CD4-positive, alpha-beta T cell treated with Interleukin-4 for 4 hours (primary cell): ENCODE measurements at places on chromosomes 12 and 14.

- no peak for DNase-seq
Observed at GRCh38 chr14:99447739-99448138, 32.9 kb downstream of the SETD3 start.

- DNase-seq, result no peak
Observed at GRCh38 chr12:124299628-124300388, 4.9 kb downstream of the RFLNA start.

DNA sequence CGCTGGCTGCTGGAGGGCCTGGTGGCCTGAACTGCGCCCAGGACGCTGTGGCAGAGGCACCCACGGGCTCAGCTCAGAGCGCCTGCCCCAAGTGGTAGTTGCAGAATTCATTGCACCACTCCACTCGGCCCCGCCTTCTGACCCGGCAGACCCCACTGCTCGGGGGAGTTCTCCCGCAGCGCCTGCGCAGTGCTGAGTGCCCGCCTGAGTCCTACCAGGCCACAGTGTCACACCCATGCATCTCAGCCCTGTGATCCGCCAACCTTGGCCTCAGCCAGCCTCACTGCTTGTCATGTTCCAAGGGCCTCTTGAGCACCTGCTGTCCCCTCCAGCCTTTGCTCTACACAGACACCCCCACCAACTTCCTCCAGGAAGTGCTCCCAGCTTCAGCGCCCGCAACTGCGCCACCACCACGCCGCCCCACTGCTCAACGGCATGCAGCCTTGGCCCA, 12.2 kb downstream of the DEGS2 start:
- peak; percentile 65 for DNase-seq

GRCh38 chr14:57323721-57324120, 55.0 kb downstream of the AP5M1 start:
- no peak for DNase-seq

GRCh38 chr14:70113211-70113610, 75.5 kb downstream of the SLC8A3 start:
- DNase-seq, result no peak

DNA sequence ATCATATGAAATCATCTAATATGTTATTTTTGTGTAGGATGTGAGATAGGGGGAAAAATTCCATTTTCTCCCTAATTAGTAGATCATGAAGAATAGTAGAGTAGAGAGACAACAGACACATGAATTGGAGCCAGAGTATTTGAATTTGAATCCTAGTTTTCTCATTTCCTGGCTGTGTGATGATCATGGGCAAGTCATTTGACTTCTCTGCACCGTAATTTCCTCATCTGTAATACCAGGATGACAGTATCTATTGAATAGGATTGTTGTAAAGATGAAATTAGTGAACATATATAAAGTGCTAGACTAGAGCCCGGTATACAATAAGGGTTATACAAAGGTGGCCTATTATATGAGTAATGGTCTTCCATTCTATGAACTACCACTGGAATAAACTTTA, 32.2 kb upstream of the PLXNC1 start:
- DNase-seq, result no peak

DNA sequence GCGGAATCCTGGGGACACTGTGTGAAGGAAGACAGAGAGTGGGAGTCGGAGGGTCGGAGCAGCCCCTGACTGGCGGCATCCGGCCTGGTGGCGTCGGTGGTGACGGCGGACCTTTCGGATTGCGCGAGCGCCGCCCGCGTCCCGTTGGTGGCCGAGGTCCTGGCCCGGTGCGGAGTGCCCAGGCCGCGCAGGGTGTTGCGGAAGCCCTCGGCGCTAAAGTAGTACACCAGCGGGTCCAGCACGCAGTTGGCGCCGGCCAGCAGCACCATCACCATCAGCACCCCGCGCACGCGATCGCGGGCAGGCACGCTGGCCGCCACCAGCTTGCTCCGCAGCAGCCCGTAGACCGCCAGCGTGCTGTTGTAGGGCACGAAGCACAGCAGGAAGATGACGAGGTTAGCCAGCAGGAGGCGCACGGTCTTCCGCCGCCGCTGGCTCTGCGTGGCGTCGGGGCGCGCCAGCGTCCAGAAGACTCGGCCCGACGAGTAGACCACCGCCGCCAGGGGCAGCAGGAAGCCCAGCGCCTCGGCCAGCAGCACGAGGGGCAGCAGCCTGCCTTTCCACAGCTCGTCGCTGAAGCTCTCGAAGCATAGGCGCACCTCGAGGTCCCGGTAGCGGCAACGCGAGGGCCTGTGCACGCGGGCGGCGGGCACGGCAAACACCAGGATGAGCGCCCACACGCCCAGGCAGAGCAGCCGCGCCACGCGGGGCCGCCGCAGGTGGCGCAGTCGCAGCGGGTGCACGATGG, 13.1 kb upstream of the CHD4 start:
- peak; percentile 35 for DNase-seq

DNA sequence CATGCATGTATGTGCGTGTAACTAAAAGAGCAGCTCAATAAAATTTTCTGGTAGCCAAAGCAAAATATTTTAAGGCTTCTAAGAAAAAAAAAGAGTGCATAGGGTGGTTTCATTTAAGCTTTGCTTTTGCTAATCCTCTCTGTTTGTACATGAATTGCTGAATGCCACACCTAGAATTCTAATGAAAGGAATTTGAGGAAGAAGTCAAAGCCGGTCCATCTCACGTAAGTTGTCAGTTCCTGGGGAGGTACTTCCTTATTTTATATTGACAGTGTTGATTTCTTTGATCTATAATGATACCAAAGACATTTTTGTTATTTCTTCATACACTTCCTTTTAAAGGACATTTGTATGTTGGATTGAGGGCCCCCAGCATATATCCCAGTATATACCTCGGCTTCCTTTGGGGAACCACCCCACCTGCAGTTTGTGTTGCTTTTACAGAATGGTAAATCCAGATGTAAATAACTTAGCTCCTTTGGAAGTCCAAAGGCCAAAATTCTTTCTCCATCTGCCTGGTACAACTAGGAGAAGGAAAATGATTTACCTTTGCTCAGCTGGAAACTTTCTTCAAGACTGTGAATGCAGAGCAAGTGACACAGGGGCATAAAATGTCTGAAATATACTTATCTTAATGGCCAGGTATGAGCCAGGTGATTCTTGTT, 420.9 kb upstream of the ATP2B1 start:
- no peak for DNase-seq

DNA sequence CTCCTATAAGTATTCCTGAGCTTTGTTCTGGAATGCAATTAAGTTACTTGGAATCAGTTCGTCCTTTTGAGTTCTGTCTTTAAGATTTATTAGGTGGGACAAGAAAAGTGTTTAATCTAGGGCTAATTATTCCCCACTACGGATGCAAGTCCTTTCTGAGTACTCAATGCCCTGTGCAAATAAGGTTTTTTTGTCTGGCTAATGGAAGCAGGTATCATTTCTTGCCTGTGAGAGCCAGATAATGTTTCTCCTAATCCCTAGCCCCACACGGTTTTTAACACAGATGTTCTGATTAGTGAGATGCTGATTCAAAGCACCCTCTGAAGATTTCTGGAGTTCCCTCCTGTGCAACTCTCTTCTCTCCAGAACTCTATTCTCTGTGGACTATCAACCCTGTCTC, 296.6 kb upstream of the PRICKLE1 start:
- DNase-seq, result no peak

- DNase-seq, result no peak
Observed at GRCh38 chr12:45737638-45738037, 8.1 kb downstream of the ARID2 start.

DNA sequence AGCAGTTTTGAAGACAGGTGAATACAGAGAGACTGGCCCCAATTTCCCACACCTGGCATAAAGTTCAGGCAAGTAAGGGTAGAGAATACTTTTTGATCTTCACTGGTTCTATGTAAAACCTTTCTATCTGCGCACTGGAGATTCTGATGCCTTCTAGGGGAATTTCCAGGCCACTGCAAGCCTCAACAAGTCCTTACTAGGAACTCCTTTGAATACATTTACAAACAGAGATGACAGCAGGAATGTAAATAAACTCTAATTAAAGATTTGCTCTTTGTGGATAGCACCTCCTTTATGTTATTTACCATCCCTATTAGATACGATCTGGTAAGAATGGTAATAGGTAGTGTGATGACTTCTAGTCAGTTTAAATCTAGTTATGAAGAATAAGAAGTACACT, 69.2 kb downstream of the NTN4 start:
- no peak for DNase-seq

DNA sequence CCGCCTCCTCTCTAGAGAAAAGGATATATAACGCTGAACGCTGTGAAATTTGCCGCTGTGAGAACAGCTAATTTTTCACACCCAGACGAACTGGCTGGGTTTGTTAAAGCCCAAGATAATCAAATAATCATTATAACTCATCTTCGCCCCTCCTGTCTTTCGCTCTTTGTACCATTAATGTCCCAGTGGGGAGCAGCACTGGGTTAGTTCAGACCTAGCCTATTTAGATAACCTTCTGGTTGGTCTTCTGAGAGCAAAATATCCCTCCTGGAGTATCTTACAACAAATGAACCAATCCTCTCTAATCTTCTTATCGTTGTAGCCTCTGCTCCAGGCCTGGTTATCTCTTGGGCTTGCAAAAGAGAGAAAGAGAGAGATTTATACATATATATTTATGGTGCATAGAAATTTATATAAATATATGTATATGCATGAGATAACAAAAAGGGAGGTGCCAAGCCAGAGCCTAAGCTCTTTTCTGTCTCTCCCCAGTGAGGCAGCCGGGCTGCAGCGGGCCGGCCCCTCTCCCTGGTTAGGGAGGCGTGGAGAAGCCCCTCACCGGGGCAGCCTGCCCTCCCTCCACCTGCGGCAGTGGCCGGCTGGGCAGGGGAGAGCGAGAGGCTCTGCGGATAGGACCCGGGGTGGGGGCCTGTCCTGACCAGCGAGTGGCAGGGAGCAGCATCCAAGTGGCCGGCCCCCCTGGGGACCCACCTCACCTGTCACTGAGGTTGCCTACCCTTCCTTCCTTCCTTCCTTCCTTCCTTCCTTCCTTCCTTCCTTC, 202.0 kb upstream of the LHX5 start:
- DNase-seq, result no peak

DNA sequence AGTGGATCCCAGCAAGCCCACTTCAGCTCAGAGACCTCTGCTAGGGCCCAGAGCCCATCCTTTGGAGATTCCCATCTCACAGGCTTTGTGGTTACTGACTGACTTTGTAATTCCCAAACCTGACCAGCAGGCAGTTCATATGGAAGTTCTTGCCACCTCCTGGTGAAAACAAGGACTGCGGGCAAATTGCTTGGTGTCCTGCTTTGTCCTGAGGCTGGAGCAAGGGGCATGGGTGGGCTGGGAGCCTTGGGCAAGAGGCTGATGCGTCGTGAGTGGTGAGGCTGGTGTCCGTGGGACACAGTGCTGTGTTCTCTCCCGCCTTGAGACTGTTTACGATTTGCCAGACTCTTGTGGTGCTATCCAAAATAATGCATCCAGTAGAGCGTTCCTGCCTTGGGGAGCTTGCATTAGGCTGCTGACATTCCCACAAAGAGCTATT, 91.0 kb downstream of the LRRC74A start:
- no peak for DNase-seq

GRCh38 chr12:30631740-30632139, 63.9 kb downstream of the IPO8 start:
- DNase-seq, result no peak

DNA sequence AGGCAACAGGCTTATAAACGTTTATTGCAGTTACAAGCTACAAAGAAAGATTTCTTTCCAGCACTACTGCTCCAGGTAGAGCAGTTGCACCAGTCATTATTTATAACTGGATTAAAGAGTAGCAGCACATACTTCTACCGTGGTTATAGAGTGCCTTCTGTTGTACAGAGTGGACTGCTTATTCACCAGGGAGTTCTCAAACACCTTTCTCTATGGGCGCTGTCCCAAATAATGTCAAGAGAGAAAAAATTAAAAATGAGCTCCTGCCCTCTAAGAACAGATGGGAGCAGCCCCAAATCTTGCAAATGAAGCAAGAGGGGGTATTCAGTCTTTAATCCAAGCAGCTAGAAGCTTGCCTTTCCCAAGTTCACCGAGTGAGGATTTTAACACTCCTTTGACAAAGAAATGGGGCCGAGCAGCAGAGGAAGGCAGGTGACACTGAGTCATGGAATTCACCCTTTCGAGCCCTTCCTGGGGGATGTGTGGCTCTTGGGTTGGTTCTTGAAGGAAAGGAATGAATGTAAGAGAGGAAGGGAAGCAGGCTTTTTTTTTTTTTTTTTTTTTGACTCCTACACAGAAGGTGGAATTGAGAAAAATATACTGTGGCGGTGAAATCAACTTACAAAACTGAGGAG, 181.2 kb downstream of the PRKCH start:
- no peak for DNase-seq

DNA sequence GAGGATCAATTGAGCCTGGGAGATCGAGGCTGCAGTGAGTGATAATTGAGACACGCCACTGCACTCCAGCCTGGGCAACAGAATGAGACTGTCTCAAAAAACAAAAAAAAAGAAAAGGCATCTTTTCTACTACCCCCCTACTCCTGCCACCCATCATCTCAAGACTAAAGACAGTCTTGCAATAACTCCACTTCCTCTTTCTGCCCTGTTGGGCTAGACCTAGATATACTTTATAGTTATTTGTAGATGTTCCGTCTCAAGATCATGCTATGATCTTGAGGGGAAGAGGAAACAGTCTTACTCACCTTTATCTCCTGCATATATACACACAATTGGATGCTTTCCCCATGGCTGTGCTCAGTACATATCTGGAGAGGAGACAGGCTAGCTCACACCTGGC, 12.1 kb upstream of the ESPL1 start:
- no peak for DNase-seq

GRCh38 chr12:40020261-40020691, 85.6 kb downstream of the SLC2A13 start:
- DNase-seq, result no peak
